Right renal cortex interstitium (tissue), 3 donors: ENCODE measurements at places on chromosomes 11 and 22. TPM values are rescaled to one million over a fixed set of nuclear protein-coding genes. Genes with fewer than 3 reads are reported as not detected.

DNA sequence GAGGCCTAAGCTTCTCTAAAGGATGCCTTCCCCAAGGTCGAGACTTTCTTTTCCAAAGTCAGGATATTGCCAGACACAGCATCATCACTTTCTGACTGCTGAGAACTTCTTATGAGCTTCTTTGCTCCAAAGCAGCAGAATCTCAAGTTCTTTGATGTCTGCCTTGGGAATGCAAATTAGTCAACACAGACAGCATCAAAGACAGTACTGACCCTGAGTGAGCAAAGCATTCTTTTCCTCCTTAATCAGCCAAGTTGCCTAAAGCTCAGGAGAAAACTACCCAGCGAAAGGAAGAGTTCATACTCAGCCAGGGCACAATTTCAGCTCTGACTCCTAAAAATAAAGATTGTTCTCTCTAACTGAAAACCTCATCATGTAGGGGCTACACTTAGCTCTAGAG, 98.0 kb downstream of the SLC36A4 start:
- no peak for DNase-seq

TRAF6 gene
- 16.2 TPM for polyA plus RNA-seq

DNA sequence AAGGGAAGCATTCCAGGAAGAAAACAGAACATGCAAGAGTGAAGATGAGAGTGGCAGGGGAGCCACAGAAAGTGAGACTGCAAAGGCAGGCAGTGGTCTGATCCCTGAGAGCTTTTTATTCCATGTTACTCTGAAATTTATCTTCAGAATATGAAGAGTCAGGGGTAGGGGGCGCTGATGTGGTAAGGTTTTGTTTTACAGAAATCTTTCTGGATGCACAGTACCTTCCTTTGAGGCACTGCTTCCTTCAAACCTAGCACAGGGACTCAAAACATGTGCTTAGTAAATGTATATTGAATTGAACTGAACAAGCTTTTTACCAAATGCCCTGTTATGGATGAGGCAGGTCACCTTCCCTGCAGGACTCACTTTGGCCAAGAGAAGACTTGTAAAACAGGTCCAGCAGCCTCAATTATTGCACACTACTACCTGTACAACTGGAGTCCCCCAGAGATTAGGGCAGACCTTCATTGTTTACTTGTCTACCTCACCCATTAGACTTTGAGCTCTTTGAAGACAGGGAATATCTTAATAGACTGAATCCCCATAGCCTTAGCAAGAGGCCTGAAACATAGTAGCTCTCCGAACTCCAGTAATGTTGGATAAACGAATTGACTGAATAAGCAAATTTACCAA, 2.2 kb downstream of the PAK1 start:
- DNase-seq, result peak; percentile 30

- no peak for DNase-seq
Observed at GRCh38 chr11:65493367-65494176, 5.3 kb upstream of the MALAT1 start.

GRCh38 chr22:43274595-43275240, 68.5 kb downstream of the SCUBE1 start:
- DNase-seq, result no peak

DNA sequence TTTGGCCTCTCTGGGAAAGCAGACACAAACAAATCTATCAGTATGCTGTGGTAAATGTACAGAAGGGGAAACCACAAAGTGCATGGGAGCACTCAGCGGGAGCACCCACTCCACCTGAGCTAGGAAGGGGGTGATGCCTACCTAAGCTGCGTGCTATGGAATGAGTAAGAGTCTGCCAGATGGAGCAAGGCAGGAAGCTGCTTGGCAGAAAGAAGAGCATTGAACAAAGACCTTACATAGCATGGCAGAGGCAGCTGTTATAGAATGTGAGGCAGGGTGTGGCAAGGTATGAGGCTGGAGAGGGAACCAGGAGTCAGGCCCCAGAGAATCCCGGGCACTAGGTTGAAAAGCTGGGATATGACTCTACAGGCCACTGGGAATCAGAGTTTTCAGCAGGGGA, 13.8 kb upstream of the MTFP1 start:
- DNase-seq, result no peak

ZBTB16 gene
- polyA plus RNA-seq, result 1.4 TPM

DNA sequence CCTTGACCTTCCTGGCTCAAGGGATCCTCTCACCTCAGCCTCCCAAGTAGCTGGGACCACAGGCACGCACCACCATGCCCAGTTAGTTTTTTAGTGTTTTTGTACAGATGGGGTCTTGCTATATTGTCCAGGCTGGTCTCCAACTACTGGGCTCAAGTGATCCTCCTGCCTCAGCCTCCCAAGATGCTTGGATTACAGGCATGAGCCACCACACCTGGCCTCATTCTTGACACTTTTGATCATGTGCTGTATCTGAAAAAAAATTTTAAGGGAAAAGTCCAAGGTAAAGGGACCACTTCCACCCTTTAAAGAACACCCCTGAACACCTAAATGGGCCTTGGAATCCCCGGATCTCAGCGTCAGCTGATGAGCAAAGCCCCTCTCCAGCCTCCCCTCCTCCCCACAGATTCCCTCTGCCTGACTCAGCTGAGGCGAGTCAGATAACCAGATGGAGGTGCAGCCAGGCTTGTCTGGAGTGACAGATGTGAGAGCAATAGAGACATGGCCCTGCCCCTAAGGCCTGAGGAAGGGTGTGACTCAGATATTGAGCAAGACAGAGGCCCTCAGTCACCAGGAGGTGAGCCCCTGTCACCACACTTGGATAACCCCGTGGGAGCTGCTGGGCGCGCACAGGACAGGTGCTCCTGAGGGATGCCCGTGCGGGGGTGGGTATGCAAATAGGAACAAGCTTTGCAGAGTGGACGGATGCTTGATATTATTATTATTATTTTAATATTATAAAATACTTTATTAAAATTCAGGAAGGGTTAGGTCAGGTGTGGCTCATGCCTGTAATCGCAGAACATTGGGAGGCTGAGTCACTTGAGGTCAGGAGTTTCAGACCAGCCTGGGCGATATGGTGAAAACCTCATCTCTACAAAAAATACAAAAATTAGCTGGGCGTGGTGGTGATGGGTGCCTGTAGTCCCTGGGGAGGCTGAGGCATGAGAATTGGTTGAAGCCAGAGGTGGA, 5.0 kb upstream of the CCDC88B start:
- DNase-seq, result no peak

TECTA gene
- 1.9 TPM for polyA plus RNA-seq

GRCh38 chr11:115931548-115932083, 427.4 kb upstream of the CADM1 start:
- no peak for DNase-seq

- no peak for DNase-seq
Observed at GRCh38 chr11:132734217-132734616, 798.1 kb downstream of the OPCML start.

TBX10 gene
- not detected for polyA plus RNA-seq

DNA sequence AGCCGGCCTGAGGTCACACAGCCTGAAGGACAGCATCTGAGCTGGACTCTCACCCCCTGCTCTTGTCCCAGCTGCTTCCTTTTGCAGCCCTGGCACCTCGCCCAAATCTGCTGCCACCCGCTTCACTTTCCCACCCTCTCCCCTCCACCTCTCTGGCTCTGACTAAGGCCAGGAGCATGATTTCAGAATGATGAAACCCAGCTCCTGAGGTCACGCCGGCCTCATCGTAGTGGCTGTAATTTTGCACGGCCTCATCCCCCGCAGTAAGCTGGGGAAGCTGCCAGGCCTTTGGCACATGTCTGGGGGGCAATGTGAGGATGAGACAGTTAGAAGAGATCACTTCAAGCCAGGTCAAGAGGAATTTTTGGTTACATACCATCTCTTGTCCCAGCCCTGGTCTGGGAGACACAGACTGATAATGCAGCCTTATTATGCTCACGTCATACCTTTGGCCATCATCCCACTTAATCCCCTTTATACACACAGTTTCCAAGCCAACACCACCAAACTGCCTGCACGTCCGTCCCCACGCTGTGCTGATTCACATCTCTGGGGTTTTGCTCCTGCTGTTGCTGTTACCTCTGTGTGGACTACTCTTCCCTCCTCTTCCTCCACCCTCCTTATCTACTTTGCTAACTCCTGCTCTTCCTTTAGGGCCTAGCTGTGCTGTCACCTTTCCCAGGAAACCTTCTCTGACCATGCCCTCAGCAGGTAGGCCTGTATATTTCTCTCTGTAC, 58.1 kb downstream of the CHRDL2 start:
- no peak for DNase-seq

RBMXL2 gene
- polyA plus RNA-seq, result 0.12 TPM

GRCh38 chr11:133323354-133323753, 208.9 kb downstream of the OPCML start:
- DNase-seq, result no peak

GRCh38 chr11:111205632-111206385, 39.7 kb upstream of the POU2AF2 start:
- no peak for DNase-seq

- no peak for DNase-seq
Observed at GRCh38 chr11:111748035-111748804, 18.0 kb downstream of the PPP2R1B start.

DNA sequence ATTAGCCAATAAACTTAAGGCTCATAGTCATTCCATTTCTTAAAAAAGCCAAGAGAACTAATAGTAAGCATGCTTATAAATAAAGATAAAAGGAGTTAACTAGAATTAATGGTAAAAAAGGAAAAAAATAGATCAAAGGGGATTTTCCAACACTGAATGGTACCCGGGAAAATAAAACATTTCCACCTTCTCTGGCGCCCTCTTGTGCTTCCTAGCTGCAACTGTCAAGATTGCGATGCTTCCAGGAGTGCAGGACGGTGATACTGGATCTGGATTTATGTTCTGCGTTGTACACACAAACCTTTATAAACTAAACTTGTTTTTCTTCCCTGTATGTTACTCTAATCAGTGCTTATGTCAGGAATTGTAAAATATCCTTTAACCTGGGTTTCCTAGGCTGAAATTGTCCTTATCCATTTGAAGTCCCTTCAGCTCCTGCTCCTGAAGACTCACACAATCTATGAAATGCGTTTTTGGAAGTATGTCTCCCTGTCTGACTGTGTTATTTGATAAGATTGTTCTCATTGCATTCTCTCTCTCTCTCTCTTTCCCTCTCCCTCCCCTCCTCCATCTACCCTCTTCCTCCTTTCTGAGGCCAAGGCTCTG, 9.6 kb upstream of the HTATIP2 start:
- no peak for DNase-seq

- no peak for DNase-seq
Observed at GRCh38 chr22:20591660-20592310, 84.4 kb downstream of the MED15 start.
